ENCODE measurements at places on chromosomes 1 and 21. TPM values are rescaled to one million over a fixed set of nuclear protein-coding genes. Genes with fewer than 3 reads are reported as not detected.

- no peak for DNase-seq
Observed at GRCh38 chr1:40439247-40439646, 11.0 kb upstream of the ZFP69B start.

EFHD2 gene
- 89.5 TPM for total RNA-seq

- DNase-seq, result no peak
Observed at GRCh38 chr1:20321573-20321972, 30.9 kb downstream of the VWA5B1 start.

ADAMTS1 gene
- total RNA-seq, result 43.9 TPM

DNA sequence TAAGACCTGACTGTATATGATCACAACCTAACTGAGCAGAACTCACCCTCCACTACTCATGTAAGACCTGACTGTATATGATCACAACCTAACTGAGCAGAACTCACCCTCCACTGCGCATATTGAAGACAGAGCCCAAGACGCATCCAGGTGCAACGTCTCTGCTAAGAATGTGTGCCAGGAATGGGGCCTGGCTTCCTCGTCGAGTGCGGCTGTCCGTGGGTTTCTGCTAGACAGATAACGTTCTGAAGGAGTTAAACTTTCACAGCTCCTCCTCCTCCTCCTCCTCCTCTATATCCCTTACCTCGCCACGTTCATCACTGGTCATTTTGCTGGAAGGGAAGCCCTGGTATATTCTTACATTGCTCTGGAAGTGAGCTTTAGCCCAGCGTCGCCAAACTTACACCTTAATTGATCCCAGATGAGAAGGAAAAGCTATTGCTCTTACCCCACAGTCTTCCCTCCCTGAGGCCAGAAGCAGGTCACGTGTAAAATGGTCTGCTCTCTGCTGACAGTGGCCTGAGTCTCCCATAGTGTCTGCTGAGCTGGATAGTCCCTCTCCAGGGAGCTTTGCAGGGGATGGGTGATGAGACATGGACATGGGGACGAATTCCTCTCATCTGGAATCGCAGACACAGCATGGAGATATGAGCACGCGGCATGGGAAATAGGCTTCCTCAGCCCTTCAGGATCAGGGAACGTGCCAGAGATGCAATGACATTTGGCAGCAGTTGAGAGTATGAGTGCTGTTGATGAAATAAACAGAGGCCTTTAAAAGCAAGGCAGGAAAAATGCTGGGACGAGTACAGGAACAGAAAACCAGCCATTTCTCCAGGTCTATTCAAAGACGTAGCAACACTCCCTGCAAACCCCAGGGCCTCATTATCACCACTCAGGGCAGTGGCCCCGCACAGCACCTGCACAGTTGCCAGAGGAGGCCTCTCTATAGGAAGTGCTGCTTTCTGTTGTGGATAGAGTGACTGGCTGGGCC, 528.1 kb downstream of the KIF26B start:
- DNase-seq, result no peak

- DNase-seq, result peak; percentile 94
Observed at GRCh38 chr1:169529068-169529642, 43.4 kb upstream of the SLC19A2 start.

MR1 gene
- total RNA-seq, result 14.6 TPM

GRCh38 chr1:192703283-192704206, 67.6 kb downstream of the RGS13 start:
- no peak for DNase-seq

DNA sequence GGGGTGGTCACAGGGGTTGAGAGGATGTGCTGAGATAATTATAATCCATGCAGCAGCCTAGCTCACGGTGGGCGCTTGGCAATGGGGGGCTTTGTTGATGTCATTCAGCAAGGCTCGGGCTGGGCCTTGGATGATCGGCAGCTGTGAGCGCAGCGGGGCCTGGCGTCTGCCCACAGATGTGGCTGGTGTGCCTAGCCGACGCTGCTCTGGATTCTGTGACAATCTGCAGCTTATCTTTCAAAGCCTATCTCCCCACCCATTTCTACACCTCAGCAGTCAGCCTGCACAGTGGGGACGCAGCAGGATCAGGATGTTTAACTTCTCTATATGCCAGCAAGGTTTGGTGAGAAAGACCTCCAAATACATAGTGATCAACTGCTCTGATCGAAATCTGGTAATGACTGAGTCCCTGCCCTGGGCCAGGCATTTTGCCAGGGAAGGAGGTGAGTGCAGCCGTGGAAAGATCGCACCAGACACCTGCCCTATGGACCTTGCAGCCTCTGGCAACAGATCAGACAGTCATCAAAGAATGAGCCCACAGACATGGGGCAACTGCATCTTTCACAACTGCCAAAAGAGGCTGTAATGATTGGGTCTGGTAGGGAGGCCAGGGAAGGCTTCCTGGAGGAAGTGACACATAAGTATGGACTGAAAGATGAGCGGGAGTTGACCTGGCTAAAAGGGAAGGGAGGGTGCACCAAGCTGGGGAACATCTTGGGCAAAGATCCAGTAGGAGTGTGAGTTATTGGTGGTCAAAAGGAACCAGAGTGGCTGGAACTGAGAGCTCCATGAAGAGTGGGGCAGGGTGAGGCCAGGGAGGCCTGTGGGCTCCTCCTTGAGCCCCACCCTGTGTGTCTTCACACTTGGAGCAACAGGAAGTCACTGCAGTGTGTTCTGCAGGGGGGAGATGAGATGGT, 35.3 kb downstream of the EPHB2 start:
- peak; percentile 74 for DNase-seq

HES3 gene
- not detected for total RNA-seq

GRCh38 chr1:6691507-6691906, 10.1 kb downstream of the DNAJC11 start:
- no peak for DNase-seq

- peak; percentile 75 for DNase-seq
Observed at GRCh38 chr1:170886460-170886859, 48.9 kb upstream of the MROH9 start.

GRCh38 chr1:20497506-20497905, 10.4 kb downstream of the MUL1 start:
- DNase-seq, result no peak

DNA sequence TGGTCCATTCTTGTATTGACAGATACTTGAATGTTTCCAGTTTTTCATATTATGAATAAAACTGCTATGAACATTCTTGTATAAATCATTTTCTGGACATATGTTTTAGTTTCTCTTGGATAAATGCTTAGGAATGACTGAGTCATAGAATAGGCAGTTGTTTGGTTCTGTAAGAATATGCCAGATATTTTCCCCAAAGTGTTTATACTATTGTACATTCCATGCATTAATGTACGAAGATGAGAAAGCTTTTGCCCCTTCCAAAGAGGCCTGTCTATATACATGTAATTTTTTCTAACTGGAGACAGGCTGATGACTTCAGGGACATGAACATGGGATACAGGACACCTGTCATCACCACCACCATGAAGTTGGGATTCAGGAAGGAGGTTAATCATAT, 11.3 kb downstream of the NBPF3 start:
- no peak for DNase-seq

DNA sequence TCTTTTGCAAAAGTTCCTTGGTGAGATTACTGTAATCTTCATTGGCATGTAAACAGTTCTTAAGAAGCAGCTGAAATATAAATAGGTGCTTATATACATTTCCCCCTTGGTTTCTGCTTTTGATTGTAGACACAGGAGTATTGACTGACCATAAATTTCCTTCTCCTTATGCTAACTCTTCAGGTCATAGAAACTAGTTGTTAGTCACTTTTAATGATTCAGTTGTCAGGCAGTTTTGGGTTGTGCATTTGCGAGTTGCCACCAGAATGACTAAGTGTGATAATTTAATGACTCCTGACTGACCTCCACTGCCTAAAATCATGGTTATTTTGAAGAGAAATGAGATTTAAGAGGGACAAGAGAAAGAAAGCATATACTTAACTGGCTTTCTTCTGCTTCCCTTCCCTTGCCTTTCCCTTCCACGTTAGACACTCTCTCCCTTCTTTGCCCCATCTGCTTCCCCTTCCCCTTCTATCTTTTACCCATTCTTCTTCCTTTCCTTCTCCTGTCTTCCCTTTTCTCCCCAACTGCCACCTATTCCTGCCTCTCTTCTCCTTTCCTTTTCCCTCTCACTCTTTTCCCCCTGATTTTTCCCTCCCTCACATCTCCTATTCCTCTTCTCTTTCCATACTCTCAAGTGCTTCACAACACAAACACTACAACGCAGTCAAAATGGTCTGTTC, 12.3 kb downstream of the ZMPSTE24 start:
- no peak for DNase-seq

- no peak for DNase-seq
Observed at GRCh38 chr1:154845879-154846278, 24.2 kb downstream of the KCNN3 start.

DNA sequence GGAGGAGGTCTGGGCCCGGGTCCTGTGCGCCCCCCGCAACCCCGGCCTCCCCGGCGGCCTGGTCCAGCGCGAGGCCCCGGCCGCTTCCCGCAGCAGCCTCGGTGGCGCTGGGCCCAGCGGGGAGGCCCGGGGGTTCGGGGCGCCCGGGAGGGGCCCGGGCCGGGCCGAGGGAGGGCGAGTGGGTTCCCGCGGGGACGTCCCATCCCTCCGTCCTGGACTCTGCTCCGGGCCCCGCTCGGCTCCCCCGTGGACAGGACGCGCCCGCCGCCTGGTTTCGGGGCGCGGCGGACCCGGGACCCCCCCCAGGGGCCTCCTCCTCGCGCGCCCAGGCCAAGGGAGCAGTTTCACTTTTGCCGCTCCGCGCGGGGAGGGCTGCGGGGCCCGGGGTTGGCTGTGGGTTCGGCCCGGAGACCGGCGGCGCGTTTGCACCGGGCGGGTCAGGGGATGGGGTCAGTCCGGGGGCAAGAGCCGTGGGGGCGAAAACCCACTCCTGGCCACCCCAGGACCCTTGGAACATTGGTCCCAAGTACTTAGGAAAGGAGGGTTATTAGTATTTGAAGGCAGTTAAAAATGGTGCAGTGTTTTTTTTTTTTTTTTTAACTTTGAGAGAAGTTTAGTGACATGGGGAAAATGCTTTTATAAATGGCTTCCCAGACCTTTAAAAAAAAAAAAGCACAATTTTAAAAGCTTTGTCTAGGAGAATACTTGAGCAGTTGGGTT, 677 bp downstream of the AGPAT3 start:
- peak; percentile 81 for DNase-seq

Data from mucosa of descending colon (tissue), 3 donors.